ENCODE measurements at places on chromosomes 4 and X.

- DNase-seq: peak; percentile 11
These were observed 644.0 kb downstream of the RPA4 start for GRCh38 chrX:97527725-97528124.

DNA sequence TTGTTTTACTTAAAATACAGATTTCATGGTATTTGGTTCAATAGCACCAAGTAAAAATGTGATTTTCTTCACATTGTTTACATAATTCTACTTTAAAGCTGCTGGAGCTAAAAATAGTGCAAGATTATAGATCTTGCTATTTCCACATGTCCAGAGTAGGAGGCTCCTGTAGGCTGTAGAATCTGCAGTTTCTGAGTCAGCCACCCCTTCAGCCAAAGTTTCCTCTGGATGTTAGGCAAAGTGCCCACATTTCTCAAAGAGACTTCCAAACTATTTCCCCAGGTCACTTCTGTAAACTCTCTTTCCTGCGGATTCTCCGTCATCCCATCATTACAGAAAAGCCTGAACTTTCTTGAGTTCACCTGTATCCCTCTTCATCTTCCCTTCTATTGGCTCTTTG is 342.5 kb upstream of the FSTL5 start:
- no peak for DNase-seq

- no peak for DNase-seq
These were observed 144.4 kb downstream of the TMA16 start for GRCh38 chr4:163638909-163639308.

GRCh38 chrX:154307202-154307601 is 11.6 kb downstream of the TKTL1 start:
- no peak for DNase-seq

- peak; percentile 88 for DNase-seq
These were observed 17.9 kb downstream of the VSIG4 start for GRCh38 chrX:66021765-66022631.

DNA sequence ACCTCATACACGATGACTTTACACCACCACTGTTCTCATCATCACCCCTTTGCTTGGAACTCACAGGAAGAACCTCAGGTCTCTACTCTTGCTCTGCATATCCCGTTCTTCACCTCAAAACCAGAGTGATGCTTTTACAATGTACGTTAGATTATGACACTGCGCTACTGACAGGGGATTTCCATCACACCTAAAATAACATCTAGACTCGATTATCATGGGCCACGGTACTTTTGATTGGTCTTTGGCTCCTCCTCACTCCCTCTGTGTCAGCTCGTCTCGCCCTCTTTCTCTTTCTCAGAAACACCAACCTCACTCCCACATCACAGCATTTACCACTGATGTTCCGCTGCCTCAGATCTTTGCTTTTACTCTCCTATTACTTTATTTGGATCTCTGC is 172.4 kb downstream of the TLL1 start:
- DNase-seq: no peak

- no peak for DNase-seq
These were observed 405.9 kb upstream of the MAD2L1 start for GRCh38 chr4:120472447-120473131.

DNA sequence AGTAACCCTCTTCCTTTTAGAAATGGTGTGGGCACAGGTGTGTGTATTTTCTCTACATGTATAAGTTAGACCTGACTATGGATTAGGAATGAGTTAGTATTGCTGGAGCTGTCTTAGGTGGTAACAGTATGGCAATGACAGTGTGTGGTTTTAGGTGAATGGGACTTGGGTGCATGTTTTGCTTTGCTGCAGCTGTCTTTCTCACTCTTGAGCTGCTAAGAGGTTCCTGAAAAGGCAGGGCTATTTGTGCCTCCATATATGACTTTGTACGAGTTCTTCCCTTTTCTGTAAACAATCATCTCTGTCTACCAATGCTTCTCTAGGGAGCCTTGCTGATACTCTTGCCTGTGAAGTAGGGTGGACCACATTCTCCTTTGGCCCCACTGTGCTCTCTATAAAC is 234.8 kb upstream of the HHIP start:
- DNase-seq: no peak

GRCh38 chr4:4614925-4615678 is 73.3 kb upstream of the STX18 start:
- DNase-seq: no peak

DNA sequence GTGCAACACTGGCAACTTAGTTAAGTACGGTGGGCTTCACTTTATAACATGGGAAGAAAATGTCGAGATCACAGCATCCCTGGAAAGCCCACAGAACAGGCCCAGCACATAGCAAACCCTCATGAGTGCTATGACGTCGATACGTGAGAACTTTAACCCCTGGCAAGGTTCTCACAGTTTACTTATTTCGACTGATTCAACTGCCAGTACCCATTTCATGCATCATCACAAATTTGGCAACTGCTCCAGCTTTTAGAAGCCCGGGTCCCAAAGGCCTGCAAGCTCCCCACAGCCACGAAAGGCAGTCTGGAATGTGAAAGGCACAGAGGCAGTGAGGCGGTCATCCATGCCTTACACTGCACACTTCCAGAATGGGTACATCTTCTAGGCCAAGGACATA is 41.2 kb downstream of the RELL1 start:
- no peak for DNase-seq

- DNase-seq: no peak
These were observed 11.2 kb downstream of the ARX start for GRCh38 chrX:25004485-25005032.

DNA sequence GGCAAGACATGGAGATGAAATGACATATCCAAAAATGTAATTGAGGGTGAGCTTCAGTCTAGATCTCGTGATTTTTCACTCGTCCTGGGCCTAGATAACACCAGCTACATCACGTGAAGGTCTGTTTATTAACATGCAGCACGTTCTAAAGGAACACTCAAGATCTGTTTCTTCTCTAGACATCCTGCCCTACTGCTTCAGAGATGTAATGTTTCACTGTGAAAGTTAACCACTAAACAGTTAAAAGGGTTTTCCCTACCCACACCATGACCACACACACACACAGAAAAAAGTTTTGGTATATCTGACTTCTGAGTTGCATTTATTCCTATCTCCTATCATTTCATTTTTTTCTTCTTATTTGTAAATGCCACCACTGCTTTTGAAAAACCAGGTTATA is 52.3 kb upstream of the SMIM31 start:
- no peak for DNase-seq

DNA sequence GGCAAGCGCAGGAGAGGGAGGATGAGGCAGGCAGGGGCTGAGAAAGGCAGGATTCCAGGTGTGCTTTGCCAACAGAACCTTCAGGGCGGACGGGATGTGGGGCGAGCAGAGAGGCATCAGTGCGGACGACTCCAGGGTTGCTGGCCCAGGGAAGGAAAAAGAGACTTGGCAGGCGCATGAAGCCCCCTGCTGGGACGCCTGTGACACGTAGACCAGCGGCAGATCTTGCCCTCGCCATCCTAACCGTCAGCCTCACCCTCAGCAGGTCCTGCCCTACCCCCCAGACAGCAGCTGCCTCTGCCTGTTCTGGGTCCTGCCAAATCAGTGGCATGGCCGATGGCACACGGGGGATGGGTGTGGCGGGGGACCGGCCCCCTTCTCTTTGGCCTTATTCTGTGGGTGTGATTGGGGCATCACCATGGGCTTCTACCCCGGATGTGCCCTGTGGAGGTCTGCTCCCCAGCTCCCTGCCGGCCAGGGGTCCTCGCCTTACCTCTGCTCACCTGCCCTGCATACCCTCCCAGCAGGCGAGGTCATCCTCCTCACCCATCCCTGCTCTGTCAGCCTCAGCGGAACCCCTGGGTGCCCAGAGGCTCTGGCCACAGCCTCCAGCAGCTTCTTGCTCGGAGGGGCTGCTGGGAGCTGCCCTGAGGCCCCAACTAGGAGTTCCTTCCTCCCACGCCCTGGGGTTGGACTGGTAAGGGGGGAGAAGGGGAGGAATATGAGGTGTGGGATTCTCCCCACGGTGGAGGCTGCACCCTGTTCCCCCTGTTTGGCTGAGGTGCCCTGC is 2.9 kb upstream of the SH3BP2 start:
- DNase-seq: no peak

DNA sequence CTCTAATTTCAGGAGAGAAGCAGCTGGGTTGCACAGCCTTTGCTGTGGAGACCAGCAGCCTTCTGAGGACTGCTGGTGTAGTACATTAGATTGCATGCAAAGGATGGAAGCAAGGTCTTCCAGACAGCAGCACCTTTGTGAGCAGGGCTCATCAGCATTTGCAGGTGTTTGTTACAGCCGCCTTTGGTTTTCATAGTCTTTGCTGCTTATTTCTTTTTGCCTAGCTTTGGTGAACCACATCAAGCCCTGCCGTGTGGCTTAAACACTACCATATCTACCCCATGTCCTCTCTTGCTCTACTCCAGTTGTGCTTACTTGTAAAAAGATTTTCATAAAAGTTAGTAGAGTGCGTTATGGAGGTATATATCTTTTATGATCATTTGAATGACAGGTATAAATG is 57.5 kb downstream of the MTM1 start:
- no peak for DNase-seq

DNA sequence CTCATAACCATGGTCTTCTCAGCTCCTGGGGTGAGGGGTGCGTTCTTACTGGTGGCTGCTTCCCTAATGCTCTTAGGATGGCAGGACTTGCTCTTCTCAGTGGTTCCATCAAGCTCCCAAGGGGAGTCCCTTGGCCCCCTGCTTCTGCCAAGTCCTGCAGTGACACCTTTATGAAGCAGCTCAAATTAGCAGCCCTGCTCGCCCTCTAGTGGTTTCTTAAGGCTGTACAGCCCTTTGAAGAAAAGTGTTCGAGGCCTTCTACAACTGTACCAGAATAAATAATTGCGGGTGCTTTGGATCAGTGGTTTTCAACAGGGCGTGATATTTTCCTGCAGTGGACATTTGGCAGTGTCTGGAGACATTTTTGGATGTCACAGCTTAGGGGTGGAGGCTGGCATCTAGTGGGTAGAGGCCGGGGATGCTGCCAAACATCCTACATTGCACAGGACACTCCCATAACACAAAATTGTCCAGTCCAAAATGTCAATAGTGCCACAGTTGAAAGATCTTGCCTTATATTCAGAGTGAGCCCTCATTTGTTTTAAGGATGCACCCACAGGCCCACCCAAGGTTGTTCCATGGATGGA is 204.7 kb upstream of the S100G start:
- DNase-seq: peak; percentile 39

DNA sequence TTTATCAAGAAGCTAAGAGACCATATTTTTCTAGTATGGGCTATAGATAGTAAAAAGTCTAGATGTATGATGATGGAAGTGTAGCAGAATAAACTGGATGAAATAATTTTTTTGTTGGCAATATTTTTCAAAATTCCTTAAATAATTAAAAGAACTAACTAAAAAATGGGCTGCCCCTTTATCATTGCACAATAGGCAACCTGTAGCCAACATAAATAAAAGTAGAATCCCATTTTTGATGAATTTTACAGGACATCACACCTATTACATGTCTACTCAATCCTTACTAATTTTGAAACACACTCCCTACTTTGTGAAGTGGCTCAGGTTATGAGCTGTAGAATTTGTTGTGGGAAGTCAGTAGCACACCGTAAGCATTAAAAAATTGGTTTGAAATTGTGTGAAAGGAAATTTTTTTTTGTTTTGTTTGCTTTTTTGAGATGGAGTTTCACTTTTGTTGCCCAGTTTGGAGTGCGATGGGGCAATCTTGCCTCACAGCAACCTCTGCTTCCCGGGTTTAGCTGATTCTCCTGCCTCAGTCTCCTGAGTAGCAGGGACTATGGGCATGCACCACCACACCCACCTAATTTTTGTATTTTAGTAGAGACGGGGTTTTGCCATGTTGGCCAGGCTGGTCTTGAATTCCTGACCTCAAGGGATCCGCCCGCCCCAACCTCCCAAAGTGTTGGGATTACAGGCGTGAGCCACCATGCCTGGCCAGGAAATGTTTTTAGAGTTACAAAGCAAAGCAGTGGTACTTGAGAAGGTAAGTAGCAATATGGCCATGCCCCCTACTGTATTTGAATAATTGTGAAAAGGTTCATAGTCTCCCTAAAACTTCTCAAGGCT is 8.9 kb upstream of the RUFY3 start:
- DNase-seq: no peak

- DNase-seq: no peak
These were observed 56.6 kb upstream of the PACRGL start for GRCh38 chr4:20643631-20644030.

- no peak for DNase-seq
These were observed 6.9 kb downstream of the FRMD7 start for GRCh38 chrX:132120913-132121312.

- DNase-seq: no peak
These were observed 263.5 kb downstream of the MAPK10 start for GRCh38 chr4:86096373-86096772.

- peak; percentile 43 for DNase-seq
These were observed 674 bp downstream of the SEC24B start for GRCh38 chr4:109434007-109434971.

GRCh38 chrX:118493016-118493415 is 2.6 kb upstream of the DOCK11 start:
- DNase-seq: no peak

DNA sequence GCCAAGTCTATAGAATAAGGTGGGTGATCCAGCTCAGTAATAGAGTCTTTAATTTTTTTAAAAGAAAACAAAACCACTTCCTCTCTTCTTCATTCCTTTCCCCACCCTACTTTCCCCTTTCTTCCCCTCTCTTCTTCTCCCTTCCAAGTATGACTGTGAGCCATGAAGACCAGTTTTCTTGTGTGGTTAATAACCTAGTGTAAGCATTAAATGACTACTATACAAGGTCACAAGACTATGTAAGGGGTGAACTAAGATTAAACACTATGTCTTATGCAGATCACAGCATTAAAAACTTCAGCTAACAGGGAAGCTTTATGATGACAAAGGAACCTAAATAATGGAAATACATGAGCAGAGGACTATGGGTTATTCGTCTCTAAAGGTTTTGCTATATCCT is 135.4 kb downstream of the GUCY2F start:
- no peak for DNase-seq

GRCh38 chrX:261919-262352 is 19.2 kb upstream of the PLCXD1 start:
- no peak for DNase-seq

DNA sequence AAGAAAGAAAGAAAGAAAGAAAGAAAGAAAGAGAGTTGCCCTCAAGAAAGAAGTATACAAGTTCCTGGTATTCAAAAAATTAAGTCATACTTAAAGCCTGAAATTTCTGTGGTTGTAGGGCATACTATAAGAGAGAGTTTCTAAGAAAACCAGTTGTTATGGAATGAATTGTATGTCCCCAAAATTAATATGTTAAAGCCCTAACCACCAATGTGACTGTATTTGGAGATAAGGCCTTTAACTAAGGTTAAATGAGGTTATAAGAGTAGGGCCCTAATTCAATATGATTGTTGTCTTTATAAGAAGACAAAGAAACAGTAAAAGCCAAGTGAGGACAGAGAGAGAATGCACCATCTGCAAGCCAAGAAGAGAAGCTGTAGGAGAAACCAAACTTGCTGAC is 521.1 kb downstream of the CCSER1 start:
- no peak for DNase-seq

GRCh38 chrX:129614481-129615255 is 40.1 kb downstream of the APLN start:
- no peak for DNase-seq

- DNase-seq: no peak
These were observed 5.3 kb upstream of the COMMD8 start for GRCh38 chr4:47468706-47469365.
